ENCODE measurements at places on chromosomes 7 and 10.
A peak's percentile ranks its signal among the peaks of the same experiment; 100 is the strongest.

DNA sequence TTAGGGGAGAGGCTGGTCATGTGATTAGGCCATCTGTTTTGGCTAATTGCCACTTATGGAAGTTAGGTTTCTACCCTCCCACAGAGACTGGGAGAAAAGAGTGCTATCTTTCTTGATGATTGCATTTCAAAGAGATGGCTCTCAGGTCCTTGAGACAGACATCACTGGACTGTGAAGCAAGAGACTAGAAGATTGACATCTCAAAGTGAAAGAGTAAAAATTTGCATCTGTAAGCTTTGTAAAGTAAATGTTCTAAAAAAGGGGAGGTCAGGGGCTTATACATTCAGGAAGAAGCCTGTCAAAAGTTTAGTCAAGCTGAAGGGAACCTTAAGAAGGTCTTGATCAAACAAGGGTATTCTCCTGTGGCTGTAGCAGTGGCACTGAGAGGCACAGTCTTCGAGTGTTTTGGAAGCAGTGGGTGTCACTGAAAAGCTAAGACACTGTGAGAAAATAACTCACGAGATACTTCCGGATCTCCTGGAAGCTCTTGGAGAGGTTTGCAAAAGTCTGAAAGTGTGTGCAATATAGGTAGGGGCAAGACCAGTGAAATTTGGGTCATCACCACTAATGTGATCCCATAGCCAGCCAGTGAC lies 342.1 kb downstream of the PHF14 start:
- no peak for DNase-seq

DNA sequence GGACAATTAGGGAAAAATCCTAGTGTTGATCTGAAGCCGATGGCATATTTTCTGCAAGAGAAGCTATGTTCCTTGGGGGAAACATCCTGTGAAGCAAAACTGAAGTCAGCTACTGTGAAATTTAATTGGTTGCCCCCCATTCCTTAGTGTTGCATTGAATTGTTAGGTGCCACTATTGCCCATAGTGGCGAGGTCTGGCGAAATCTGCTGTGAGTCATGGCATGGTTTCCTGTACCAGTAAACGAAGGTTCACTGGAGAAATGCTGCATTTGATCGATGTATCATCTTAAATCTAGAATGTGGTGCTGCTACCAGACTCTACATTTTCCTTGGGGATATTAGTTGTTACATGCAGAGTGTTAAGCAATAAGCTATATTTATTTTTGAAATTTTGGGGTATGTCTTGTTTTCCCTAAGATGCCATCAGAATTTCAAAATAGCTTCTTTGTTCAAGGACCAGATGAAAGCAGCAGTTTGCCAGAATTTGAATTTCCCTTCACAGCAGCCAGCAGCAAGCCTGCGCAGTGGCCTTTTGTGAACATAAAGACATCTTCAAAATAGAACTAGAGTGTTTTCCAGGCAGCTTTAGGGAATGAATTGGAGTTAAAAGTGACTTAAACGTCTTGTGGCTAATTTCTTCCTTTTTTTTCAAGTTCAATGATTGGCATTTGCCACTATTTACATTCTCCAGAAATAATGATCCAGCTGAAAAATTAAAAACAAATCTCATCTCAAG lies 348.6 kb upstream of the COBL start:
- DNase-seq: no peak

DNA sequence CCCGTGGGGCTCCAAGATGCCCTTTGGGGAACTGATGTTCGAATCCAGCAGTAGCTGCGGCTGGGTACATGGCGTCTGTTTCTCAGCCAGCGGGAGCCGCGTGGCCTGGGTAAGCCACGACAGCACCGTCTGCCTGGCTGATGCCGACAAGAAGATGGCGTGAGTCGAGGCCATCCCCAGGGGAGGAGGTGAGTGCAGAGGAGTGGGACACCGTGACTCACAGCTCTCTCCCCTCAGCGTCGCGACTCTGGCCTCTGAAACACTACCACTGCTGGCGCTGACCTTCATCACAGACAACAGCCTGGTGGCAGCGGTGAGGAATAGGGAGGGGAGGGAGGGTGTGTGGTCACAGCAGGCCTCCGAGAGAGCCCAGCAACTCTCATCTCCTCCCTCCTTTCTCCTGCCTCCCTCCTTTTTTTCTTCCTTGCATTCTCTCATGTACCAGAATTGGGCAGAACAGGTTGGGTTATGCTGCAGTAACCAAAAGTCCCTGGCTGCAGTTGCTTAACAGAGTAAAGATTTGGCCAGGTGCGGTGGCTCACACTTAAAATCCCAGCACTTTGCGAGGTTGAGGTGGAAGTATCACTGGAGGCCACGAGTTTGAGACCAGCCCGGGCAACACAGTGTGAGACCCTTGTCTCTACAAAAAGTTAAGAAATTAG lies 16.5 kb downstream of the ARPC1B start:
- DNase-seq: no peak

GRCh38 chr7:121451367-121452094 lies 55.4 kb upstream of the FAM3C start:
- DNase-seq: peak; percentile 36

GRCh38 chr7:121938429-121938996 lies 65.6 kb downstream of the PTPRZ1 start:
- no peak for DNase-seq

GRCh38 chr10:26574783-26575182 lies 122.7 kb upstream of the PDSS1 start:
- DNase-seq: no peak

DNA sequence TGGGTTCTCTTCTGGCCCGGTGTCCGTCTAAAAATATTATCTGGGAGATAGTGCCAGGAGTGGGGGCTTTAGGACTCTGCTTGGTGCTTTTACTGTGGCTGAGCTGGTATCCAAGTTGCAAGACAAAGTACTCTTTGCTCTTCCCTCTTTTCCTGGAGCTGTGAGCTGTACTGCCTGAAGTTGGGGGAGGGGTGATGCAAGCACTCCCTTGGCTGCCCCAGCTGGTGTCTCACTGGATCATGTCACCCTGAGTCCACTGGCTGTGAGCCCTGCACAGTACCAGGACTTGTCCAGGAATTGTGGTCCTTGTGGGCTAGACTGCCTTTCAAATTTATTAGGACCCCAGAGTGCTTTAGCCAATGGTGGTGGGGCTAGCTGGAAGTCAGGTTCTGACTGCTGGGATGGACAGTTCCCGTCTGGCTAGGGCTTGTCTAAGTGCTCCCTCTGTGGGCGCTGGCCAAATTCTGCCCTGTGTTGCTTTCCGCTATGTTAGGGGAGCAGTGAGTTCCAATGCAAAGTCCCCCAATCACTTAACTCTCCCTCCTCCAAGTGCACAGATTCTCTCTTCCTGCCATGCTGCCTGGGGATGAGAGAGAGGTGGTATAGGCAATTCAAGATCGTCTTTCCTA lies 13.1 kb downstream of the CC2D2B start:
- no peak for DNase-seq

GRCh38 chr7:151735851-151736402 lies 141.0 kb downstream of the PRKAG2 start:
- DNase-seq: no peak

- DNase-seq: peak; percentile 93
Measured at GRCh38 chr7:30846378-30846777, 65.3 kb upstream of the AQP1 start.

- DNase-seq: no peak
Measured at GRCh38 chr10:3566627-3567026, 218.4 kb downstream of the KLF6 start.

GRCh38 chr10:116158036-116158435 lies 115.0 kb downstream of the GFRA1 start:
- DNase-seq: no peak

DNA sequence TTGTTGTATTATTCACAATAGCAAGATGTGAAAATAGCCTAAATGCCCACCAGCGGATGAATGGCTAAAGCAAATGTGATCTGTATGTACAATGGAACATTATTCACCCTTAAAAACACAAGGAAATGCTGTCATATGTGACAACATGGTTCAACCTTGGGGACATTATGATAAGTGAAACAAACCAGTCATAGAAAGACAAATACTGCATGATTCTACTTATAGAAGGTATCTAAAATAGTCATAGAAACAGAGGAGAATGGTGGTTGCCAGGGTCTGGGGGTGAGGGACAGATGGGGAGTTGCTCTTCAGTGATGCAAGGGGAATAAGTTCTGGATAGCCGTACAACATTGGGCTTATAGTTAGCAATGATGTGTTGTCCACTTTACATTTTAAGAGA lies 58.4 kb downstream of the NRF1 start:
- no peak for DNase-seq

DNA sequence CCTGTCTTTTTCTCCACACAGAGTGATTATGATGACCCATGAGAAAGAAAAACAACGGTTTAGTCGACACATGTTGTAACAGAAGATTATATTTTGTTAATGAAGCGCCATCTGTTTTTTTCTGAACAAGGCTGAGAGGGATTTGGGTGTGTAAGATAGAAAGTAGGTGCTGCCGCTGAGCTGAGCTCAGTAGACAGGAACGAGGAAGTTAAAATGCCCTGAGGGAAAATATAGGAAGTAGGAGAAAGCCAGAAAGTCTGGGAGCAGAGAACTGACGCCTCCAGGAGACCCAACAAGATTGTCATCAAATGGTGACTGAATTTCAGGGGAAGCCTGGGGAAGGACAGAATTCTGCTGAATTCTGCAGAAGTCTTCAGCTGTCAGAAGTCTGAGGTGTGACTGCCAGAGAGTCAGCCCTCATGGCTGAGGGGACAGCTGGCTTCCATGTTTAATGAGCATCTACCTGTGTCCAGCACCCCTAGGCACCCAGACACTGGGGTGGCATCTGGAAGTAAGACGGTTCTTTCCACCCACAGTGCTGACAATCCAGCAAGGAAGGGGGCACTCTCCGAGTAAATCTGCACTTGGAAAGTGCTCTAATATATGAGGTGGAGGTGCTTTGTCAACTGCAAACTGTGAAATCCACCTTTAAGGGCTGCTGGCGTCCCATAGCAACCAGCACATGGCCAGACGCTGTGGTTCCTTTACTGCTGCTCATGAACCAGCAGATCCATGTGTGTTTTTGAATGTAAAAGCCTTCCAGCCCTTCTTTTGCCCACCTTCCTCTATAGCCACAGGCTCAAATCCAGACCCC lies 12.5 kb upstream of the TSPAN15 start:
- DNase-seq: peak; percentile 99

- DNase-seq: no peak
Measured at GRCh38 chr10:115030483-115031200, 62.5 kb upstream of the ATRNL1 start.

All from PC-3 (cell line).